ENCODE measurements at places on chromosomes 7 and 10. TPM values are rescaled to one million over a fixed set of nuclear protein-coding genes. Genes with fewer than 3 reads are reported as not detected.
A peak's percentile ranks its signal among the peaks of the same experiment; 100 is the strongest.

GRCh38 chr7:134832367-134832766 is 52.9 kb downstream of the CALD1 start:
- no peak for ATAC-seq

- no peak for ATAC-seq
These were observed 50.2 kb downstream of the TFAM start for GRCh38 chr10:58435297-58435985.

- no peak for ATAC-seq
These were observed 38.2 kb upstream of the JAKMIP3 start for GRCh38 chr10:132027423-132027983.

- ATAC-seq = no peak
These were observed 31.8 kb downstream of the TES start for GRCh38 chr7:116242178-116242577.

GRCh38 chr10:96889415-96890171 is 57.5 kb downstream of the LCOR start:
- peak; percentile 47 for ATAC-seq

GRCh38 chr10:54469587-54470323 is 331.3 kb downstream of the PCDH15 start:
- no peak for ATAC-seq

DNA sequence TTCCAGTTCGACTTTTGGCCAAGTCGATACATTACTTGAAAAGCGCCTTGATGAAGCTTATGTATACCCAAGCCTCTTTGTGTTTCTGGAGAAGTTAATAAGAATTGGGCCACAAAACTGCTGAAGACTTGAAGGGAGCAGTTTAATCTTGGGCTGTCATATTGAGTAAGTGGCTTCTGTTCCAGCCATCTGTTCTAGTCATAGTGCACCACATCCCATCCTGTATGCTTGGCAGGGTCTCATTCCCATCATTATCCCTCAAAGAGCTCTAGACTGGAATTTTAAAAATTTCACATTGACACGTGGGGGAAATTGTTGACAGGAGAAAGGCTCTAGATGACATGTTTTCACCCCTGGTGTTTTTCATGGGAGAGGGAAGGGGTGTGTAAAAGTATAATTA is 196.6 kb upstream of the PLPP4 start:
- ATAC-seq = no peak

- ATAC-seq = no peak
These were observed 2.4 kb downstream of the SH2D4B start for GRCh38 chr10:80540136-80540535.

- ATAC-seq = no peak
These were observed 52.9 kb downstream of the SLC37A3 start for GRCh38 chr7:140345426-140345825.

- ATAC-seq = no peak
These were observed 178.5 kb downstream of the KCNMA1 start for GRCh38 chr10:77458986-77459590.

DNA sequence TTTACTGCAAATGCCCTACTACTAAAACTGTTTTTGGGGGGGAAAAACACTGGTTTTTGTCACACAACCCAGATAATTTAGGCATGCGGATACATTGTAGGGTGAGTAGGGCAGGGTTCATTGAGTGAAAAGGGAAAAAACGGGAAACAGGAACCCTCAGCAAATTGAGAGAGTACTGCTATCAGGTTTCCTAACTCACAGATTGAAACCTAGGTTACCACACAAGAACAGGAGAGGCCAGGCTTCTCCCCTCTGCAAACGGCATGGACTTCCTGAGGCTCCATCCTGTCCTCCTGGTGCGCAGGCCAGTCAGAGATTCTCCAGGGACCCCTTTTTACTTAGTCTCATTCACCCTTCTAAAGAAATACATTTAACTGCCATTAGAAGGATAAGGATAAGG is 30.6 kb downstream of the AVL9 start:
- ATAC-seq = no peak

GRCh38 chr10:131886237-131886636 is 14.6 kb upstream of the PPP2R2D start:
- no peak for ATAC-seq

Gene PDLIM1
- 144 TPM for total RNA-seq

Gene OLAH
- 11.7 TPM for total RNA-seq

Gene HNRNPF
- 170 TPM for total RNA-seq

Gene RTKN2
- total RNA-seq = 8.9 TPM

All from esophagus mucosa (tissue), 1 donor.